ENCODE measurements at places on chromosomes 7 and 10.

DNA sequence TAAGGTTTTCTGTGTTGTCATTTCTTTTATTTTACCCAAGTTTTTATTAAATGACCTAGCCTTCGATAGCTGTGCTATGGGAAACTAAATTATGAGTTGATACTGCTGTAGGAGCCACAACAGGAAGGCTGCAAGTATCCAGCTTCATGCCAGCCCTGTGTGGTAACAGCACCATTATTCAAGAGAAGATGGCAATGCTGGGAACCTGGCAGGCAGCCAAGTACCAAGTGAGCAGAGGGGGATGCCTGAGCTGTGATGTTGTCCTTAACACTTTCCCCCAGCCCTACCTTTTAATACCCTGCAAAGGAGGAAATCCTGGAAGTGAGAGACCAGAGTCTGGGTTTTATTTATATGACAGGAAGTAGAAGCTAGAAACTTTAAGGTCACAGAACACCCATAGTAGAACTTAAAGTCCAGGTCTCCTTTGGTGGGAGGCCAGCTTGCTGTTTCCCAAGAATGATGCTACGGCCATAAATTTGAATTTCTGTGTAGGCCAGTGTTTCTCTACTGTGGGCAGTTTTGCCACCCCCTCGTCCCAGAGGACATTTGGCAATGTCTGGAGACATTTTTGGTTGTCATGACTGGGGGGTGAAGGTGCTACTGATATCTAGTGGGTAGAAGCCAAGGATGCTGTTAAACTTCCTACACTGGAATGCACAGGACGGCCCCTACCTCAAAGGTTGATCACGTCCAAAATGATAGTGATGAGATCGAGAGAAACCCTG is 9.2 kb upstream of the ATXN7L1 start:
- peak; percentile 9 for DNase-seq

DNA sequence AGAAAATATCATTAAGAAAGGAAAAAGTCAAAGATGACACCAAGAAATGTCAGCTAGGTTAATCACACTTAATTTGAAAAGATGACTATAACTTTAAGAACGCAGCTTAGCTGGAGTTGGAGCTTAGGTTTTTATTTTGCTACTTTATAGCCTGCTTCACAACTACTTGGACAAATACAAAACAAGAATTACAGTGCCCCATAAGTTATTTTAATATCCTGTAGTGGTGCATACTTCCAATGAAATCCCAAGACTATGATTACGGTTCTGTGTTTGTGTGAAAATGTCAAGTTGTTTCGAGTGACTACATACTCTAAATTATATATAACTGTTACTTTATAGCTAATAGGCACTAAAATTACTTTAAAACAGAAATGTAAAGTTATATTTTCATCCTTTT is 244.6 kb upstream of the MGMT start:
- DNase-seq: no peak

DNA sequence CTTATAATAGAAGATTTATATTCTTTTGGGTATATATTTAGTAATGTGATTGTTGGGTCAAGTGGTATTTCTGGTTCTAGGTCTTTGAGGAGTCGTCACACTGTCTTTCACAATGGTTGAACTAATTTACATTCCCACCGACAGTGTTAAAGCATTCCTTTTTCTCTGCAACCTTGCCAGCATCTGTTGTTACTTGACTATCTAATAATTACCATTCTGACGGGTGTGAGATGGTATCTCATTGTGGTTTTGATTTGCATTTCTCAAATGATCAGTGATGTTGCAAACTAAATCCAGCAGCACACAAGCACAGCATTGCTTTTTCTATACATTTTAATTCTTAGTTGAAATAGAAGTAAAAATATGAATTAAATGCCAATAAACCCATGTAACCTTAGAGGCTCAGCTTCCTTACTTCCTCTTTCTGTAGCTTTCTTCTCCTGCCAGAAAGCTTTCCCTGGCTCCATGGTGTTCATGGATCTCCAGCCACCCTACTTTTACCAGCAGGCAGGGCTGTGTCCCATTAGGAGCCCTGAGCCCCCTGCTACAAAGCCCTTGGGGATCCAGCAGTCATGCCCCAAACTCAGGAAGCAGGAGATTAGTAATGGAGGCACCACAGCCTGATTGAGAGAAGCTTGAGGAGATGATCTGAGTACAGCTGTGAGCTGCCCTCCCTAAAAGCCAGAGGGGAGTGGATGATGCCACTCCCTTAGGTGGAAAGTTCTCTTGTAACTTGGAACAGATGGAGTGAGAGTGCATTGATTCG is 158.6 kb downstream of the TMEM178B start:
- DNase-seq: no peak

DNA sequence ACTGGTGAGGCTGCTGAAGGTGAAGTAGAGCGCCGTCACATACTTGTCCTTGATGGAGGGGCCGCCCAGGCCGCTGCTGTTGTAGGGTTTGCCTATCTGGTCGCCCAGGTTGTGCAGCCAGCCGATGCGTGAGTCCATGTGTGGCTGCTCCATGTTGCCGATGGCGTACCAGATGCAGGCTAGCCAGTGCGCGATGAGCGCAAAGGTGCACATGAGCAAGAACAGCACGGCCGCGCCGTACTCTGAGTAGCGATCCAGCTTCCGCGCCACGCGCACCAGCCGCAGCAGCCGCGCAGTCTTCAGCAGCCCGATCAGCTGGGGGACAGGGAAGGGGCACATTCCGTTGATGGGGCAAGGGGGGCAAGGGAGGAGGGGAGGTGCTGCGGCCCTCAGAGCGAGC is 26.6 kb downstream of the KCNH2 start:
- DNase-seq: no peak

DNA sequence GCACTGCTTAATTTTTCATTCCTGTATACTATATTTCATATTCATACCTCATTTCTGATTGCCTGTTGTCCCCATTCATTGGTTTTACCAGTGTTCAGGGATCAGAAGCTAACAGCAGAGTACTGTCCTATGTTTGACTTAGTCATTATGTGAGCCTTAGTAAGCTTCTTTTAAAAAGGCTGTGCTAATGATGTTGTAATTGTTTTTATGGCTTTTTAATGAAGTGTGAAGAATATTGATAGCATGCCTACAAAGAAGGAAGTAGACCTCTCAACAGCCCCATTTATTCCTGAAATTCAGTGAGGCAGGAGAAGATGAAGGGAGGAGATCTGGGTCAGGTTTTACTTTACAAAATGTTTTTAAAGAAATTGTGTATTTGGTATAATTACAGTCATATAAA is 61.7 kb downstream of the AGK start:
- DNase-seq: no peak

GRCh38 chr7:68224041-68224741 is 1227.6 kb downstream of the TYW1 start:
- no peak for DNase-seq

GRCh38 chr7:99971242-99971641 is 4.6 kb downstream of the AZGP1 start:
- DNase-seq: no peak

- DNase-seq: no peak
Measured at GRCh38 chr10:103578782-103579382, 85.4 kb downstream of the NEURL1 start.

- no peak for DNase-seq
Measured at GRCh38 chr7:79872176-79872575, 262.5 kb upstream of the GNAI1 start.

- DNase-seq: peak; percentile 49
Measured at GRCh38 chr10:59098831-59099452, 77.5 kb upstream of the PHYHIPL start.

- DNase-seq: peak; percentile 63
Measured at GRCh38 chr10:75408911-75409885, 7.6 kb upstream of the ZNF503 start.

DNA sequence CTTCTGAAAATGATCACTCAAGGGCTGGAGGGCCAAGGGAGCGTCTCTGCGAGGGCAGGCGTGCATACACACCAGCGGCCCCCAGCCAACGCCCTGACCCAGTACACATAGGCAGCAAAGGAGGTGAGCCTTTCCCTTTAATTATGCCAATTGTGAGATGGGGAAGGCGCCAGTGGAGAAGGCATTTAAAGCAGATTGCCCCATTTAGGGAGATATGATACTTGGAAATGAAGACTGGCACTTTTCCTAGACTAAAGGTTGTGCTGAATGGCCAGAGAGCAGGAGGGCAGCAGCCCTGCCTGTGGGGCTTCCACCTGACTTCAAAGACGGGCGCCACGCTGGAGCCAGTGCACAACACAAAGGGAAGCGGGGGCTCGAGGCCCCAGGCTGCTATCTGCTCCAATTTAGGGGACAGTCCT is 24.1 kb downstream of the HIPK2 start:
- no peak for DNase-seq

DNA sequence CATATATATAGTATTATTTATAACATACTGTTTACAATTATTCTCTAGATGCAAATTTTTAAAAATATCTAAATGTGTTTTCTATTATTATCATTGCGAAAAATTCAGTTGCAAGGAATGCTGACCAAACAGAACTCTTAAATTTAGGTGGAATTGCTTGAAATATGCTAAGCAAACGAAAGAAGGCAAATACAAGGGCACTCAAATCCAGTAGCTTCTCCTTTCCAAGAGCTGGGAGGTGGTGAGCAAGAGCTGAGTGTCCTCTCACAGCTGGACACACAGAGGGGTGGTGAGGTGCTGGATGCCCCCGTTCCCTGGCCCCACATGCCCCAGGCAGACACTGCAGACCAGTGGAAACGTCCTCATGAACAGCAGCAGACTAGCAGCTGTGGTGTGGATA is 166.0 kb downstream of the TAX1BP1 start:
- no peak for DNase-seq
